GOT3 (cell line): ENCODE measurements at places on chromosomes 3 and 15.

- DNase-seq, result no peak
These were observed 110.0 kb downstream of the AQP9 start for GRCh38 chr15:58247855-58248842.

GRCh38 chr3:195086341-195086740 is 184.6 kb downstream of the XXYLT1 start:
- no peak for DNase-seq

DNA sequence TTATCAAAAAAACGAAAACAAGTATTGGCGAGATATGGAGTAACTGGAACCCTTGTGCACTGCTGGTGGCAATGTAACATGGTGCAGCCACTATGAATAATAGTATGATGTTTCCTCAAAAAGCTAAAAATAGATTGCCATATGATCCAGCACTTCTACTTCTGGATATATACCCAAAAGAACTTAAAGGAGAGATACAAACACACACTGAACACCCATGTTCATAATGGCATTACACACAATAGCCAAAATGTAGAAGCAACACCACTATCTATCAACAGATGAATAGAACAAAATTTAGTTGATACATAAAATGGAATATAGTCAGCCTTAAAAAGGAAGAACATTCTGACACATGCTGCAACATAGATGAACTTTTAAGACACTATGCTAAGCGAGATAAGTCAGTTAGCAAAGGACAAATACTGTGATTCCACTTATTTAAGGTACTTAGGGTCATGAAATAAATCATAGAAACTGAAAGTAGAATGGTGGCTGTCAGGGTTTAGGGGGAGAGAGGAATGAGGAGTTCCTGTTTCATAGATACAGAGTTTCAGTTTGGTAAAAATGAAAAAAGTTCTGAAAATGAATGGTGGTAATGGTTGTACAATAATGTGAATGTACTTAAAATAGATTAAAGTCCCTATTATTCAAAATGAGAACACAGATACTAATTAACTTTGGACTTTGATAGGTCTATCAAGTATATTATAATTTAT is 59.4 kb upstream of the IMPG2 start:
- no peak for DNase-seq

DNA sequence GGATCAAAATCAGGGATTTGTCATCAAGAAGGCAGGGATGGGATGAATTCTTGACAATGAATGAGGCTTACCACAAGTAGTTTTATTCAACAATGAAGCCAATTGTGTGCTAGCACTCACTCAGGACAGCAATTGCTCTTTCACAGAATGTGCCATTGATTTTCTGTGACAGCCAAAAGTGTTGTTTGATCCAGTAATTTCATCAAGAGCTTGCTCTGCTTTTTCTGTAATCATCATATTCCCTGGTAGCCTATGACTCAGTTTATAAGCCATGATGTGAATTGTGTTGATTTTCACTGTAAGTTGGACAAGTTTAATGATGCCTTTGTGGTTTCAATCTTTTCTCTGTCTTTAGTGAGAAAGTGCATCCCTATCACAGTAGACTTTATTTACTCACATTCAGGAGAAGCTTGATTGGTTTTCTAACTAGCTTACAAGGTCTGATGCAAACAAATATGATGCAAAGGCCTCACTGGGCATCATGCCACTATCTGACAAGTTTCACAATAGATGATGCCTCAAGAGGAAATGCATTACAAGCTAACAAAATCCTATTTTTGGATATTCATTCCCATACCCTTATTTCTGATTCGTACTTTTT is 13.6 kb upstream of the CSRNP1 start:
- DNase-seq, result no peak

DNA sequence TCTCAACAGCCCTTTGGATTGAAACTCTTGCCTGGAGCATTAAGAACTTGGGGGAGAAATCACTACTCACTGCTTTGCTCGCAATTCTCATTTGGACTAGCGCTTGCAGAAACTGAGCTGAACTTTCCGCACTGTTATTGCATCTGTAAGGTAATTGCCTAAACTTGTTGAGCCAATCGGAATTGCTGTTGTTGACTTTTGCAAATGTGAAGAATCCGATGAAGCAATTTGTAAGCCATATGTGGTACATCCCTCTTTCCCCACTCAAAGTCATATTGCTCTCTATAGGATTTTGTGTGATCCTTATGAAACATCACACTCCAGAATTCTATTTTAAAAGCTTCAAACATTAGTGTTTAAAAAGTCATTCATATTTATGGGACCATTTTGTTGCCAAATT is 191.7 kb upstream of the GBE1 start:
- no peak for DNase-seq

- DNase-seq, result no peak
These were observed 30.7 kb downstream of the XXYLT1 start for GRCh38 chr3:195240171-195240701.

- no peak for DNase-seq
These were observed 238.7 kb downstream of the EPHB1 start for GRCh38 chr3:135033737-135034136.

GRCh38 chr3:133834621-133835417 is 29.2 kb downstream of the SRPRB start:
- no peak for DNase-seq

DNA sequence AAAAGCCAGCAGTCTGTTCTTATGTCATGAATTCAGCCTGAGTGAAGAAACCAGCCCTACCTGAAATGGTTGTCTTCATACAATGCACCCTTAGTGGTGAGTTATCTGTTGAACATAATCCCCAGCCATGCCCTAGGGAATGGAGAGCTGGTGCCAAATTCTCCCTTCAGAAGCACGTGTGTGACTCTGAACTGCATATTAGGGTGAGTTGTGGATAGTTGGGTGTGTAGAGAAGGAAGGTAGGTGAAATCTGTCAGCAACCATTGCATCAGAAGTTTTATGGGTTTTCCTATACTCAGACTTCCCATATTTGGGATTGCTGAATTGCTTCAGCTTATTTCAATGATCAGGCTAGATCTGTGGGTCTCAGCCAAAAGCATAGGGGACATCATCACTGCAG is 46.5 kb upstream of the TP63 start:
- no peak for DNase-seq
